ENCODE measurements at places on chromosomes 1 and 21.

- no peak for DNase-seq
Measured at GRCh38 chr1:177480741-177481305, 310.1 kb downstream of the BRINP2 start.

- no peak for DNase-seq
Measured at GRCh38 chr1:53517821-53518352, 58.7 kb downstream of the DMRTB1 start.

DNA sequence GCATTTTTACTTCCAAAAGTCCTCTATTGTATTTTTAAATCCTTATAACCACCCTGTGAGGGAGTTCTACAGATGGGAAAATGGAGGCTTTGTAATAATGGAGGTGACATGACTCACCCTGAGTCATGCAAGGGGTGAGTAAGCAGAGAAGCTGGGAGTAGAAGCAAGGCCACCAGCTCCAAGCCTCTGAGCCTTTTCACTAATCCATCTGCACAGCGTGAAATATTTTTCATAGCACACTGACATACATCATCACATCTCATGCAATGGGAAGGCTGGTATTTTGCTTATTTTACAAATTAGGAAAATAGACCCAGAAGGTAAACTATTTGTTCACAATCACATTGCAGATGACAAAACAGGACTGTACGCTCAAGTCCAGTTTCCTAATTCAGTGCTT, 96.9 kb downstream of the KCNH1 start:
- DNase-seq: peak; percentile 99

DNA sequence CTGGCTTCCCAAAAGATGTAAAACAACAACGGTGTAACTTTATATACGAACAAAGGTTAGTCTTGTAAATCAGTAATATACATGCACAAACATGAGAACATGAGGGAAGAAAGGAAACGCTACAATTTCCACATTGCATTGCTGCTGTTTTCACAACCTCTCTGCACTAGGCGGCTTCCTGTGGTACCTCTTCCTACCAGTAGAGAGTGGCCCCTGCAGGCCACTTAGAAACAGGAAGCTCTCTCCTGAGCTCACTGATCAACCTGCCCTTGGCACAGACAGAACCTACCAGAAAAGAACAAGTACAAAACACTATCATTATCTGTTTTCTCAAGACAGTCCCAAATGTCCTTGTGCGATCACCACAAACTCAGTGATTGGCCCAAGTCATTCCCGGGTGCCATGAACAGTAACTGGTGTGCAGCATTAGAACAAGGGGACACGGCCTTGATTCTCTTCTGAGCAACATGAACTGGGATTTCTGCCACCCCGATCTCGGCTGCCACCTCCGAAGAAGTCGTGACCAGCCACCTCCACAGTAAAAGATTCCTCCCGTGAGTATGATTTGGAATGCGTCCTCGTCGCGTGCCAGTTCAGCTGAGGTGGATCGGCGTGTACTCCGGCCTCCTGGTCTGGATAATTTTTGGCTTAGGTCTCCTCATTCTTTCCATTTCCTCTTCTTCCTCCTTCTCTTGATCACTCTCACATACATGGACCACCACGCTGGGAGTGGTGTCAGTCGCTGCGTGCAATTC, 5.7 kb upstream of the KCNE1 start:
- no peak for DNase-seq

GRCh38 chr1:195569934-195570333, 1038.3 kb downstream of the KCNT2 start:
- DNase-seq: no peak

GRCh38 chr1:41390166-41390565, 28.9 kb downstream of the FOXO6 start:
- DNase-seq: no peak

GRCh38 chr1:50978852-50979781, 9.1 kb downstream of the CDKN2C start:
- DNase-seq: no peak

- DNase-seq: no peak
Measured at GRCh38 chr1:170664093-170664827, at the start of gene PRRX1. Gene PRRX1, plus strand, starts transcription at chr1:170664131. Its CDS starts 88 bp downstream, at chr1:170664219.

GRCh38 chr1:235942979-235943575, 76.4 kb upstream of the LYST start:
- no peak for DNase-seq

DNA sequence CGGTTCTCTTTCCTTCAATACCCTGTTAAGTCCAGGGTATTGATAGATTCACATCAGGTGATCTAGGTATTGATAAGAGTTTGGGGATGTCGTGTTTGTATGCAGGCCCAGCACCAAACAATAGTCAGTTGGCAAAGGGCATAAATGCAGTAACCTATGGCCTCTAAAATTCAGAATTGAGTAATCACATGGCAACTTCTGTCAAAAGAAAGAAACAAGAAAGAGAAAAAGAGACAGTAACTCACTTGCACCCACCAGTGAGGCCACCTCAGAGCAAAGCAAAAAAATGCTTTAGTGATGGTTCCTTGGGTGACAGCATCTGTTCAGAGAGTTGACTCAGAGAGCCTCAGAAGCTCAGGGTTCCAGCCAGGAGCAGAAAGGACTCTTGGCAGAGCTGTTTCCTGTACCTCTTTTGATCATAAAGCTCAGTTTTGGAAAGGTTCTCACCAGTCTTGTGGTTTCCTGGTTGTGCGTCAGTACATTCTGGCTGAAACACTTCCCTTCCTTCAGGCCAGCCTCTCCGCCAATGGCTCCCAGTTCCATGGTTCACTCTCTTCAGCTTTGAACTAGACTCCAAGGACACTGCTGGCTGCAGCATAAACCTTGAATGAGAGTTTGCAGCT, 70.1 kb upstream of the GORAB start:
- DNase-seq: peak; percentile 42

- no peak for DNase-seq
Measured at GRCh38 chr1:219910716-219911115, 17.6 kb downstream of the SLC30A10 start.

GRCh38 chr1:30808067-30808662, 50.6 kb upstream of the LAPTM5 start:
- DNase-seq: no peak

DNA sequence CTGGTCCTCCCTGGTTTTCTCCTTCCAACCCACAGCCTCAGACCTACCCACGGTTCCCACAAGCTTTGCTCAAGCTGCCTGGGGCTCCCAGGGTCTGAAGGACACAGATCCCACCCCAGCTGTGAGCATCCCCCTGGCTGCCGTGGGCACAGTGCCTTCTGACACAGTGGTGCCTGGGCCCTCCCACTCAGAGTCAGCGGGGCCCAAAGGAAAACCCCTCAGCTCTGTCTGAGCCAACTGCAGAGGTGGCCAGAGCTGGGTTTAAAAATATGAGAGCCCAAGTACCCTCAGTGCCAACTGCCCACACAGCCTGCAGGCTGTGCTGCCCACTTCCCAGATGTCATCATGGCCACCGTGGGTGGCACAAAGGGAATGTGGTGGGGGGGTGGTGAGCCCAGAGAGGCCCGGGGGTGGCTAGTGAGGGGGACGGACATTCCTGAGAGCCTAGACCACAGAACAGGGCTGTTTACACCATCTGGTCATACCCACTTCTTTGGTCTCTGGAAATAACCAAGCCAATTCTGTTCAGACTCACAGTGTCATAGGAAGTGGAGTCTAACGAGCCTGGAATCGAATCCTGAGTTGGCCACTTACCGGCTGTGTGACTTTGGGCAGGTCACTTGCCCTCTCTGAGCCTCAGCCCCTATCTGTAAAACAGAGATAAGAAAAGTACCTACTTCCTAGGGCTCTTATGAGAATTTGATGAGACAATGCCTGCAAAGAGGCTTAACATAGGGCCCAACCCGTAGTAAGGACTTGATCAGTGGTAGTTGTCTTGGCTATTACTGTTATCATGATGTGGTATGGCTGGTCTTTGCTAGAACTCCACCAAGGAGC, 85.5 kb downstream of the CAMK2N1 start:
- DNase-seq: no peak

DNA sequence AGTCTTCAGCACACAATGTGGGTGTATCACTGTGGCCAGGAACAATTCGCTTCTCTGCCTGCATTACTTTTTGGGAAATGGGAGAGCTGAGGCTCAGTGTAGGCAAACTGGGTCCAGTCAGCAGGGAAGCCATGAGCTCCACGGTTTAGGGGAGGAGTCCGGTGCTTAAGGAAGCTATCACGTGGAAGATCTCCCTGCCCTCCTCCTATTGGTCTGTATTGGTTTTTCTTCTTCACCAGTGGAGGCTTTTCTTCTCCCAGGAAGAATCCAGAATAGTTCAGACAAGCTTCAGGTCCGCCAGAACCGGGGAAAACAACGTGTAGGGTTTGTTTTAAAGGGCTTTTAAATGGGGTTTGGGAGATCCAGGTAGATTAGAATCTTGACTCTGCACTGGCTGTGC, 156.2 kb upstream of the CAMK1G start:
- DNase-seq: peak; percentile 38

- no peak for DNase-seq
Measured at GRCh38 chr1:95685081-95685480, 451.1 kb downstream of the RWDD3 start.

DNA sequence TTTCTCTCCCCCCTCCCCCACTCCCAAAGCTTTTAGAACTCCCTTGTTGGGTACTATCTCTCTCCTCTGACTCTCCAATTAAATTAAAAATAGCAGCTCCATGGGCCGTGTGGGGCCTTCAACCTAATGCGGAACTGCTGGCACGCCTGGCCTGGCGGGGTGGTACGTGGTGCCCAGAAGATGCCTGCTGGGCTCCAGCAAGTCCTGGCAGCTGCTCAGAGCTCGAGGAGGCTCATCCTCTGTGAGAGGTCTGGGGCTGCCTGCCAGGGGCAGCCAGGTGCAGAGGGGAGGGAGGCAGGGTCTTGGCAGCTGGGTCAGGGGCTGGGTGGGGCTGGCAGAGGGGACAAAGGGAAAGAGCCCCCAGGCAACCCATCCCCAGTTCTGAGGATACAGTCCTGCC, 74.4 kb downstream of the ACTL8 start:
- DNase-seq: no peak

DNA sequence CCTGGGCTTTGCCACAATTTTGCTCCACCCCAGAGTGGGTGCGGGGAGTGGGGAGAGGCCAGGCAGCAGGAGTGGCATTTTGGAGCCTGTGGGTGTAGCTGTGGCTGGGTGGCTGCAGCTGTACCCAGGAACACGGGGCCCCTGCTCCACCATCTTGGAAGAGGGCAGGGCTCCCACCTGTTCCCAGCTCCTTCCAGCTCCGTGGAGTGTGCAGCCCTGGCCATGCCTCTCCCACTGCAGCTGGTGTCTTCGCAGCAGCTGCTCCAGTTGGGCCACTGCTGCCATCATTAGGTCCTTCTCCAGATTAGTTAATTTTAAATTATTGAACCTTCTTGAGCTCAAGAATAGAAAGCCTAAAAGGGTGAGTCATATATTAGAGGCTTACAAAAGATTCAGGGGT, 17.6 kb downstream of the FAM20B start:
- no peak for DNase-seq

DNA sequence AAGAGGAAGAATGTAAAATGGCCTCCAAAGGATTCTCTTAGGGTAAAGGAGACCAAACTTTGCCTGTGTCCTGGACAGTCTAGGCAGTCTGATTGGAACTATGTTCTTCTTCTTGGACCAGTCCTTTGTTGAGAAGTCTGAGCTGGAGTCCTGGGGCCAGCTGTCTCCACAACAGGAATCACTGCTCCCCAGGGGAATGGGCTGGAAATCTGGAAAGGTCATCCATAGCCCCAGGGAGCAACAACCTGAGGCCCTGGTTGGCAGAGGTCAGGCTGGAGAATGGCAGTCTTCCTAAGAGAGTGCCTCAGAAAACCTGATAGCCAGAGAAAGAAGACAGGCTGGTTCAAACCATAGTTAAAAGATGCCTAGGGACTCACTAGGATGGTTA, 68.7 kb downstream of the PLXNA2 start:
- DNase-seq: no peak

GRCh38 chr1:55916907-55917306, 662.5 kb downstream of the PLPP3 start:
- no peak for DNase-seq

- DNase-seq: no peak
Measured at GRCh38 chr21:43994646-43995045, 17.5 kb upstream of the TRAPPC10 start.

- DNase-seq: no peak
Measured at GRCh38 chr1:116763116-116763786, 9.0 kb downstream of the CD2 start.

DNA sequence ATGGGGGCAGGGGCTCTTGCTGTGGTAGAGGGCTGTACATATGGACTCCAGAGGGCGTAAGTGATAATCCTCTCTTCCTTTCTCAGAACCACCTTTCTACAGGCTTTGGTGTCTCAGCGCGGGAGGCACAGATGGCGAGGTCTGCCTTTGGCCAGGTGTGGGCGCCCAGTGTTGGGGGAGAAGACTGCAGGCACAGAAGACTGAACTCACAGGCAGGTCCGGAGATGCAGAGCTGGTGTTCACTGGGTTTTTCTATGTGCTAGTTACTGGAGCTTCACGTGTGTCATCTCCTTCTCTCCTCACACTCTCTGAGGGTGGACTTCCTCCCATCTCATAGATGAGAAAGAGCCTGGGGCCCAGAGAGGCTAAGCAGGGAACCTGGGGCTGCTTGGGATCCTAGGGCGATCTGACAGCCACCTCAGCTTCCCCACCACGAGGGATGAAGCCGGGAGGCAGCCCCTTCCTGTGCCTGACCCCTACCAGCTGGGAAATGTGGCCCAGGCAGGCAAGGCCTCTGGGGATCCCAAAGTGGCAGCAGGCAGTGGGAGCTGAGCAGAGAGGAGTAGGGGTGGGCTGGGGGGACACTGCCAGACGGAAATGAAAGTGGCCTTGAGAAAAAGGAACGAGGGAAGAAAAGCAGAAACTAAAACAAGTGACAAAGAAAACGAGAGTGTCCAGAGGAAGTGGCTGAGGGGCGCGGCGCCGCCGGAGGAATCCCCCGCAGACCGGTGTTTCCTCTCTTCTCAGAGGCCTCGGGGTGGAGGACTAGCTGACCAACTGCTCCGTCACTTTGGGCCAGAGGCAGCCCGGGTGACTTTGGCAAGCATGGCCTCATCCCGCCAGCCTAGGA, 191.6 kb downstream of the HIVEP3 start:
- no peak for DNase-seq

DNA sequence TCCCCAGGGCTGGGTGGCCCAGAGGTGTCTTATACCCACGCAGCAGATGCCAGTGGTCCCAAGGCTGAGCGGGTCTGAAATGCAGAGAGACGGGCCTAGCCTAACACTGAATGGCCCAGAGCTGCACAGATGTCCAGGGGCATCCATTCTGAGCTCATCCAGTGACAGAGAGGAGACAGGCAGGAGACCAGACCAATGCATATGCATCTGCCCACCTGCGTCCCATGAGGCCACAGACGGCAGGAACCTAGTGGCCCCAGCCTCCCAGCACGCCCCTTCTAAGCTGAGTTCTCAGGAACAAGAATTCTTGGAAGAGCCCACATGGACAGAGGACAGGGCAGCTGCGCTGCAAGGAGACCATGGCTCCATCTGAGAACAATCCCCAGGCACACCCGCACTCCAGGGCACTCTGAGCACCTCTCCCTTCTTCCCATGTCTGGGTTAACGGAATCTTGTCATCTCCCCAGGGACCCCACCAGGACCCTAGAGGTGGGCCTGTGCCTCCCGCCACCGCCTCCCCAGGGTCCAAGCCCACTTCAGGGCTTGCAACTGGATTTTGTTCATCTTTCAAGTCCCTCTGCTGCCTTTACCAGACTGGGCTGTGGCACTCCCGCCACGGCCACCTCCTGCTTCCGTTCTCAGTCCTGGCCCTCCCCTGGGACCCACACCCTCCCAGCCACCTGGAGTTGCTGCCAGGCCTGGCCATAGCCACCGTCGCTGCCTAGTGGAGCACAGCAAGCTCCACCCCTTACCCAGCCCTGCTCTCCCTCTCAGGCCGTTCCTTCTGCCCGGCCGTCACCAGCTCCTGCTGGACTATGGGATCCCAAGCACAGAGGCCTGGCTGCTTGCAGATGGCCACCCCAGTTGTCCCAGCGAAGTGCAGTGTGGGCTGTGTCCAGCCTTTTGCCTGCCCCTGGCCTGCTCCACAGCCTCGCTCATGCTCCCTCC, 3.3 kb downstream of the WNT3A start:
- no peak for DNase-seq
